ENCODE measurements at places on chromosomes 5 and 9.

GRCh38 chr5:154221371-154221896 is 30.9 kb downstream of the GALNT10 start:
- DNase-seq = peak; percentile 34

DNA sequence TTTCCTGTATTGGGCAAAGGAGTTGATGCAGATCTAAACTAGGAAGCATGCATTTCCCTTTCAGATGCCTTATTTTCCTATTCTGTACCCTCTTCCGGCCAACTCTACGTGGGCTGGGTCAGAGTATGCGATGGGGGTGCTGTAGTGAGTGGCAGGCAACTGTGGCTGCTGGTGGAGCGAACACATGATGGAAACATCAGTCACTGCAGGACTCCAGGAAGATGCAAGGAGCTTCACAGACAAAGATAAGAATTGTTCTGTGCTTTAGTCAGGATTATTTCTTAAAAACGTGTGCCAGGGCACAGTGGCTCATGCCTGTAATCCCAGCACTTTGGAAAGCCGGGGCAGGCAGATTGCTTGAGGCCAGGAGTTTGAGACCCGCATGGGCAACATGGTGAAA is 75.1 kb downstream of the PSAT1 start:
- no peak for DNase-seq

- DNase-seq = no peak
These were observed 307.8 kb upstream of the IRX4 start for GRCh38 chr5:2190549-2190948.

GRCh38 chr5:43859309-43859708 is 256.3 kb downstream of the NNT start:
- DNase-seq = no peak

- no peak for DNase-seq
These were observed 58.5 kb downstream of the LIFR start for GRCh38 chr5:38497946-38498345.

GRCh38 chr5:133243196-133243595 is 191.4 kb downstream of the HSPA4 start:
- no peak for DNase-seq

Data from activated naive CD8-positive, alpha-beta T cell treated with anti-CD3 and anti-CD28 coated beads, Interleukin-2, amount 50 U/mL, for 24 hours (primary cell).